Keratinocyte (primary cell): ENCODE measurements at places on chromosomes 6 and 20. TPM values are rescaled to one million over a fixed set of nuclear protein-coding genes. Genes with fewer than 3 reads are reported as not detected.
A peak's percentile ranks its signal among the peaks of the same experiment; 100 is the strongest.

The SNAP25 gene
- not detected in 3 replicates for polyA plus RNA-seq

DNA sequence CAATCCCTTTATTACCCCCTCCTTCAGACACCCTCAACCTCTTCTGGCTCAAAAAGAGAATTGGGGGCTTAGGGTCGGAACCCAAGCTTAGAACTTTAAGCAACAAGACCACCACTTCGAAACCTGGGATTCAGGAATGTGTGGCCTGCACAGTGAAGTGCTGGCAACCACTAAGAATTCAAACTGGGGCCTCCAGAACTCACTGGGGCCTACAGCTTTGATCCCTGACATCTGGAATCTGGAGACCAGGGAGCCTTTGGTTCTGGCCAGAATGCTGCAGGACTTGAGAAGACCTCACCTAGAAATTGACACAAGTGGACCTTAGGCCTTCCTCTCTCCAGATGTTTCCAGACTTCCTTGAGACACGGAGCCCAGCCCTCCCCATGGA is 2.2 kb downstream of the TNF start:
- peak overlapping the region; percentile 70 for H3K27ac ChIP-seq
- no peak for DNase-seq
- no peaks in the 10 kb centered on the region for H3K36me3 ChIP-seq
- no peaks in the 10 kb centered on the region for H3K27me3 ChIP-seq
- no peak overlapping the region for H3K4me3 ChIP-seq

GRCh38 chr6:138422861-138423260 is 18.8 kb downstream of the HEBP2 start:
- DNase-seq, result no peak
- no peaks in the 10 kb centered on the region for H3K27me3 ChIP-seq
- H3K36me3 ChIP-seq, result peaks cover 10% of the 10 kb centered on the region
- no peak overlapping the region for H3K4me3 ChIP-seq
- H3K27ac ChIP-seq, result no peak overlapping the region

GRCh38 chr6:120096696-120097260 is 747.2 kb upstream of the MAN1A1 start:
- no peak overlapping the region for H3K4me3 ChIP-seq
- DNase-seq, result no peak
- H3K4me1 ChIP-seq, result no peaks in the 10 kb centered on the region
